ENCODE measurements at places on chromosomes 12 and 14. TPM values are rescaled to one million over a fixed set of nuclear protein-coding genes. Genes with fewer than 3 reads are reported as not detected.

Gene PPFIBP1
- 6.6 TPM for total RNA-seq

Gene PSMB11
- total RNA-seq = not detected

Gene PYGL
- total RNA-seq = 1.7 TPM

Gene PLXNC1
- total RNA-seq = 8.8 TPM

Gene OVCH1
- not detected for total RNA-seq

Gene IRAK3
- 0.31 TPM for total RNA-seq

Gene SERPINA1
- 1.9 TPM for total RNA-seq

Gene SERPINA3
- not detected for total RNA-seq

Gene HCAR2
- total RNA-seq = not detected

Gene RIPK3
- 5.9 TPM for total RNA-seq

Gene INHBC
- 0.16 TPM for total RNA-seq

Gene CABP1
- 0.50 TPM for total RNA-seq

Gene OTX2
- not detected for total RNA-seq

Gene FGD6
- 0.54 TPM for total RNA-seq

Gene ATP6V1D
- 18.8 TPM for total RNA-seq

Gene C12orf50
- not detected for total RNA-seq

Gene AMN1
- 4.1 TPM for total RNA-seq

Gene DYNC1H1
- total RNA-seq = 301 TPM

Gene USP30
- total RNA-seq = 10.0 TPM

Gene KDM5A
- 60.0 TPM for total RNA-seq

Gene KRT78
- not detected for total RNA-seq

Gene CATSPERB
- 0.27 TPM for total RNA-seq

Gene GUCY2C
- not detected for total RNA-seq

Gene CLEC9A
- not detected for total RNA-seq

Gene CCDC38
- 0.34 TPM for total RNA-seq

Gene MMP19
- not detected for total RNA-seq

Gene PTPRB
- not detected for total RNA-seq

Measured in activated CD8-positive, alpha-beta T cell treated with anti-CD3 and anti-CD28 coated beads for 36 hours (primary cell).